ENCODE measurements at places on chromosomes 16 and 17.
A peak's percentile ranks its signal among the peaks of the same experiment; 100 is the strongest.

GRCh38 chr17:4987767-4988567 is 492 bp upstream of the CAMTA2 start:
- DNase-seq: no peak

- DNase-seq: no peak
Measured at GRCh38 chr16:6229186-6229585, 1103.5 kb upstream of the RBFOX1 start.

GRCh38 chr17:6159541-6160231 is 89.5 kb downstream of the WSCD1 start:
- no peak for DNase-seq

- no peak for DNase-seq
Measured at GRCh38 chr17:8884336-8884990, 17.0 kb upstream of the PIK3R6 start.

GRCh38 chr16:16938009-16938408 is 532.8 kb downstream of the XYLT1 start:
- DNase-seq: no peak

- no peak for DNase-seq
Measured at GRCh38 chr17:2388683-2389055, 12.2 kb downstream of the MNT start.

DNA sequence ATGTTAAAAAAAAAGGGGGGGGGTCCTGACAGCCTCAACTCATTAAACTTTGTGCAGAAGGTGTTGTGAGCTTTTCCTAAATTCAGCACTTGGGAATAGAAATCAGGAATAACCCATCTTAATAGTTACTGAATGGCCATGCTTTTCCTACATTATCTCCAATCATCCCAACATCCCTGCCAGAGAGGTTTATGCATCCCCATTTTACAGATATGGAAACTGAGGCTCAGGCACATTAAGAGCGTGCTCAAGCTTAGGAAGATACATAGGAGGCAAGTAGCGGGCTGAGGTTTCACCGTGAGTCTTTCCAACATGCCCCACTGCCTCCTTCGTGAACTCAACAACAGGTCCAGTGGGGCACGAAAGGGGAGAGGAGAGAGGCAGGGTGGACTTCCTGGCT is 78.4 kb downstream of the C17orf67 start:
- DNase-seq: no peak

DNA sequence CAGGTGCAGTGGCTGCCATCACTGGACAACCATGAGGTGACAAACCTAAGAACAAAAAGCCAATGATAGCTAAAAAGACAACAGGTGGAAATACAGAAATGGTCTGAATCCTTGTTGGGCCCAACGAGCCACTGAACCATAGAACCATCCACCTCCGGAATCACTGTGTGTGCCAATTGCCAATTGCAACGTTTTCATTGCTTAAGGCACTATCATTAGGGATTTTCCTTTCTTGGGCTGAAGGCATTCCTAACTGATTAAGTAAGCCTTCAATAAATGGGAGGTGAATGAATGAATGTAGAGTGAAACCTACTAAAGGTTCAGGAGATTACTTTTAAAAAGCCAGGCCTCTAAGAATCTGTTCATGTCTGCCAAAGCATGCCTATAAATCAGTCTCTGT is 3.6 kb downstream of the USP31 start:
- DNase-seq: no peak

- no peak for DNase-seq
Measured at GRCh38 chr16:56354016-56354415, 71.3 kb downstream of the AMFR start.

GRCh38 chr16:68033101-68033500 is 10.0 kb downstream of the DUS2 start:
- no peak for DNase-seq

- no peak for DNase-seq
Measured at GRCh38 chr16:87740441-87740840, 25.3 kb downstream of the KLHDC4 start.

DNA sequence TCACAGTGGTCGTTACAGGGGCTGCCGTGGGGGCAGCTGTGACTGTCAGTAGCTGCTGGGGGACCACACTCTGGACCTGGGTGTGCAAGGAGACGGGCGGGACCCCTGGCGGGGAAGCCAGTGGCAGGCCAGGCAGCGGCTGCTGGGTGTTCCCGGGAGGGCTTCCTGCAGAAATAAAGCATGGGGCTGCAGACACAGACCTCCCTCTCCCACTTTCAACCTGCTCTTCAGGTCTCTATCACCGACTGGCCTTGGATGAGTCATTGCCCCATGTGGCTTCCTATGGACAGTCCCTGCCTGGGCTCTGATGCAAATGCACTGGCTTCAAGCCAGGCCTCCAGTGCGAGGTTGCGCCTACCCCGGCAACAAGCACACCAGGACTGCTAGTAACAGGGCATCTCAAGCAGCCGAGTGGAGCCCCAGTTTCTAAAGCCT is 17.2 kb downstream of the SREBF1 start:
- DNase-seq: no peak

- no peak for DNase-seq
Measured at GRCh38 chr16:66263168-66263972, 103.1 kb upstream of the CDH5 start.

- DNase-seq: peak; percentile 65
Measured at GRCh38 chr16:66115373-66115772, 251.1 kb upstream of the CDH5 start.

GRCh38 chr17:75856062-75856756 is 1.1 kb upstream of the WBP2 start:
- DNase-seq: no peak

GRCh38 chr17:79714176-79715097 is 16.3 kb upstream of the ENPP7 start:
- DNase-seq: no peak

DNA sequence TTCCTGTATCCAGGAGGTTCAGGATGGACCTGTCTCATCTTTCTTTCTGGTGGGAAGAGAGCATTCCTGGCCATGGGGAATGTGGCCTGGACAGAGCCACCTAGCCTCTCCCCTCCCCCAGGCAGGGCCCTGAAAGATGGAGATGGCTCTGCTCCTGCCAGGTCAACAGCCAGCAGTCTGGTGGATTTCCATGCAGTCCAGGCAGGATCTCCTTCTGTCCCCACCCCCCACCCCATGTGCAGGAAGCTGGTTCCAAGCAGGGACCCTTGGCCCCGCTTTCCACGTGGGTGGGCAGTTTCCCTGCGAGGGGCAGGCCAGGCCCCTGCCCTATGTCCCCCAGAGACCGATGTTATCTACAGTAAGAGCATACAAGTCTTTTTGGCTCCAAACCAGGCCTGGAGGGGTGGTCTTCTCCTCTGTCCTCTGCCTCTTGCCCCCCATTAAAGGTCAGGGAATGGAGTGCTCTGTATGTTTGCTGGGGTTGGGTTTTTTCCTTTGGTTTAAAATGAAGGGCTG is 240.5 kb downstream of the SEC14L1 start:
- no peak for DNase-seq

DNA sequence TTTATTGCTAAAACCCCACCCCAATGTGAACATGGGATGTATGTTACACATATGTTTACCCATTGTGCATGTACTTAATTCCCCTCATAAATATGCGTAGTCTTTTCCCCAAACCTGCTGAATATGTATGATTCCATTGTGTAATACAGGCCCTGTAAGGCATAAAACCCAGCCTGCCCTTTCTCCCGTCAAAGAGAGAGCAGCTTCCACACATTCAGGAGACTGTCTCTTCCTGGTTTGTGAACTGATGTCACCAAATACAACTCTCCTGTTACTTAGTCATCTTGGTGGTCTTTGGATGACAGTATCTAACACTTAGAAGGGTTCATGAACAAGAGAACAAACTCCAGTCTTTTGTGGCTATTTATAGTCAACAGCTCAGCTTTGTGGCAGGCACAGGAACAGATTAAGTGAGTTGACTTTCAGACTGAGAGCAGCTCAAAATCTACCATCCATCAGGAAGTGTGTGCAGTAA is 24.7 kb upstream of the TMC7 start:
- no peak for DNase-seq

DNA sequence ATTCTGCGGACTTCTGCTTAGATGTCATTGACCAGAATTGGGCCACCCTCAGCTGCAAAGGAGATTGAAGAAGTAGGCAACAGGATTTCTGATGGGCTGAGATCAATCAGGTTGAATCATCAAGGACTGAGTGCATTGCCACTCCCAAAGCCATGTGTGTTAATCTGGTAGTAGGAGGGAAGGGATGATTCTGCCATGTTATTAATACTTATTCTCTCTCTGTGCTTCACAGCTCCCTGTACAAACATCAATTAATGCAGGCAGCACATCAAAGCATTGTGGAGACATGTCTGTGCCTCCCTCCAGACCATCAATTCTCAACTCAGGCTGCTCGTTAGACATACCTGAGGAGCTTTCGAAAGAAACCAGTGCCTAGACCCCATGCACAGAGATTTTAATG is 11.6 kb downstream of the LRRC3C start:
- DNase-seq: no peak

DNA sequence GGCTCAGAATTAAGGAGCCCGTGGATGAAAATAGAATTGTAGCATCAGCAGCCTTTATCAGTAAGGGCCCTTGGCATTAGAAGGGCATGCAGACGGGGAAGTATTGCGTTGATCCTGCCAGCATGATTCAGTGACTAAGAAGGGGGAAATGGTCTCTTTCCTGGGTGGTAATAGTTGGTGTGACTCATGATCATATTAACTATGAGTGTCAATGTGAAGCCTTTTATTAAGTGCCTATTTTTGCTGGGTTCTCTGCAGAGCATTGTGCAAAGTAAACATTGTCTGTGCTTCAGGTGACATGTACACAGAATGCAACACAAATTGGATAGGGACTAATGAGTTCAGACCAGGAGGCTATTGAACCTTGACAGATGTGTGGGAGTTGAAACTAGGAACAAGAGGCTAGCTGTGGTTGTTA is 24.5 kb downstream of the RCVRN start:
- DNase-seq: no peak

- DNase-seq: no peak
Measured at GRCh38 chr16:50498431-50499155, 49.6 kb upstream of the NKD1 start.

DNA sequence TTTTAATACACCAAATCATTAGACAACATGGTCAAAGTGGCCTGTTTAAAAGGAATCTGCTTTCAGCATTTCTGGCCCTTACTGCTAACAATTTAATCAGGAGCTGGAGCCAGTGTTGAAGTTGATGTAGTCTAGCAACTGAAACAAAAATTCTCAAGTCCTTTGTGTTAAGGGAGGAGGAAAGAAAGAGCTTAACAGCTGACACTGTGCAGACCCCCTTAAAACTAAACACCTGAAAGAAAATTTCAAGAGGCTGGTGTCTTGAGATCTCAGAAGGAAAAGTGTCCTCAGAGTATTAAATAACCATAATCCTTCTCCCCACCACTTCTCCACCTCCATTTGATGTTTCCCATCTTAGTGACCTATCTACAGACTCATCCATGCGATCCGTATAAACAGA is 232.1 kb downstream of the FTO start:
- no peak for DNase-seq

DNA sequence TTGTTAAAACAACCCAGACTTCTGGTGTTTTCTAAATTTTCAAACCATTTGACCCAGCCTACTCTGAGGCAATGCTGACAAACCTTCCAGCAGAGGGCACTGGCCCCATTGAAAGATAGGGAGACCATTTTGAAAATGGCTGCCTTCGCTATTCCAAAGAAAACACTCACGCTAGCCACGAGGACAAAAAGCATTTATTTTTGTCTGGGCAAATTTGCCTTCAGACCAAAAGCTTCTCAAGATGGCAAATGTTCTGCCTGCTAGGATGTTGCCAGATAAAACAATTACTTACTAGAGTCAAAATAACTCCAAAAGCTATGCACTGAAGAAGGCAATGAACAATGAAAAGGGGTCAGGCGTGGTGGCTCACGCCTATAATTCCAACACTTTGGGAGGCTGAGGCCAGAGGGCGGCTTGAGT is 296.7 kb upstream of the IRX5 start:
- DNase-seq: peak; percentile 55

DNA sequence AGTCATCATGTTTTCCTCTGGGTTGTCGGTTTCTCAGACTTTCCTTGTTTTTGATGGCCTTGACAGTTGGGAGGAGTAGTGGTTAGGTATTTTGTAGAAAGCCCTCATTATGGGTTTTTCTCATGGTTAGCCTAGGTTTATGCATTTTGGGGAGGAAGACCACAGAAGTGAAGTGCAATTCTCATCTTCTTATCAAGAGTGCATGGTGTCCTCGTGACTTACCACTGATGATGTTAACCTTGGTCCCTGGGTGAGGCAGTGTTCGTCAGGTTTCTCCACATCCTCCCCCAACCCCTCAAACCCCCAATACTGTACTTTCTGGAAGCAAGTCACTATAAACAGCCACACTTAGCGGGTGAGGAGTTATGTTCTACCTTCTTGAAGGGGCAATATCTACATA is 42.3 kb downstream of the BPTF start:
- DNase-seq: no peak

- DNase-seq: no peak
Measured at GRCh38 chr16:69329369-69330285, 761 bp downstream of the PDF start.

DNA sequence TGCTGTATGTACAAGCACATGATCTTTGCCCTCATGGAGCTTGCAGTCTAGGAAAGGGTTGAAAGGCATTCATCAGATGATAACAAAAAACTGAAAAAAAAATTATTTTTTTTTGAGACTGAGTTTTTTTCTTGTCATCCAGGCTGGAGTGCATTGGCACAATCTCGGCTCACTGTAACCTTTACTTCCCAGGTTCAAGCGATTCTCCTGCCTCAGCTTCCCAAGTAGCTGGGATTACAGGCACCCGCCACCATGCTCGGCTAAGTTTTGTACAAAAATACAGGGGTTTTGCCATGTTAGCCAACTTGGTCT is 38.7 kb upstream of the BCAS3 start:
- no peak for DNase-seq

DNA sequence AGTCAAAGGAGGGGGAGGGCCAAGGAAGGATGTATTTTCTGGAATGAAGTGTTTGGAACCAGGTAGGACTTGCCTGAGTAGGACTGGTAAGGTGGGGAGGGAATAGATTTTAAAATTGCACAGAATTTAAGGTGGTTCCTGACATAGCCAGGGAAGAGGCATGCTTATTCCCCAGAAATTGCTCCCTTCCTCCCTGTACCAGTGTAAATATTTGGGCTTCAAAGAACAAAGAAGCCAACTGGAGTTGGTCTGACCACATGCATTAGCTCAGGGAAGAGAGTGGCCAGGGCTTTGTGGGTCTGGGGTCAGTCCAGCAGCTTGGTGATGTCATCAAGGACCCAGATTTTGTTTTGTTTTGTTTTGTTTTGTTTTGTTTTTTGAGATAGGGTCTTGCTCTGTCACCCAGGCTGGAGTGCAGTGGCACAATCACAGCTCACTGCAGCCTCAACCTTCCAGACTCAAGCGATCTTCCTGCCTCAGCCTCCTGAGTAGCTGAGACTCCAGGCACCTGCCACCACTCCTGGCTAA is 9.3 kb upstream of the MRTFB start:
- DNase-seq: no peak

DNA sequence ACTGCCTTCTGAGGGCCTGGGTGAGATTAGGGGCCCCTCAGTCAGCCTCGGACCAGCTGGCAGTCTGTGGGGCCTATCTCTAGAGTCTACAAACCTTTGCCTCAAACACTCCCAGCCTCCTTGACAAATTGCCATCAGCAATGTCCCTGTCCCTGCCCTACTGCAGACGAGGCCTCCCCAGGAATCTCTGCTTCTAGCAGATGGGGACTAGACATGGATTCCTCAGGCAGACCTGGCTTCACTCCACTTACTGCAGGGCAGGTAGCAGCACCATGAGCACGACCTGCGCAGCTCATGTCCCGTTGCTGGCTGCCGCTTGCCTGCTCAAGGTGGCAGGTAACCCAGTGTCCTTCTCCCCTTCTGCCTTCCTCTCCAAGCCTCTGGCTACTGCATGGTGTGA is 49.1 kb downstream of the PLD6 start:
- no peak for DNase-seq

- DNase-seq: no peak
Measured at GRCh38 chr17:17606416-17607000, 15.0 kb upstream of the PEMT start.

- no peak for DNase-seq
Measured at GRCh38 chr17:34974179-34974578, 6.1 kb upstream of the LIG3 start.
